ENCODE measurements at places on chromosomes 7 and 10. TPM values are rescaled to one million over a fixed set of nuclear protein-coding genes. Genes with fewer than 3 reads are reported as not detected.

GRCh38 chr7:129383542-129384132 is 50.6 kb upstream of the STRIP2 start:
- DNase-seq: no peak
- no peaks in the 10 kb centered on the region for H3K27me3 ChIP-seq
- no peak overlapping the region for H3K4me3 ChIP-seq

DNA sequence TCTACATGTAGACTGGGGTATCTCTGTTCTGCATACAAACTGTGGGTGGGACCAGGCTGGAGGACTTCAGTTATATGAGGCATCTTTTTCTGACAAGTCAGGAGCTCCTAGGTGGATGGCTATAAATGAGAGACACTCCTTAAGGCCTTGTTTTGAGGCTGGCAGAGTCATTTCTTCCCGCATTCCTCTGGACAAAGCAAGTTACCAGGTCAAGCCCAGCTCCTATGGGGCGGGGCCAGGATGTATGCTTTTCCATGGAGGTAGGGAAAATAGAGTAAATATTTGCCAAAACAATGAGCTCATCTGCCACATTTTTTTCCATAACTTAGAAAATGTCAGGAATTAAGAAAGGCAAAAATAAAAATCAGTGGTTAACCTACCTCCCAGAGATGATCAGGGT is 283.4 kb downstream of the GPR37 start:
- no peak for DNase-seq
- no peak overlapping the region for H3K27ac ChIP-seq
- H3K27me3 ChIP-seq: no peaks in the 10 kb centered on the region
- no peak overlapping the region for H3K4me3 ChIP-seq
- H3K36me3 ChIP-seq: no peaks in the 10 kb centered on the region
- H3K4me1 ChIP-seq: no peaks in the 10 kb centered on the region

DNA sequence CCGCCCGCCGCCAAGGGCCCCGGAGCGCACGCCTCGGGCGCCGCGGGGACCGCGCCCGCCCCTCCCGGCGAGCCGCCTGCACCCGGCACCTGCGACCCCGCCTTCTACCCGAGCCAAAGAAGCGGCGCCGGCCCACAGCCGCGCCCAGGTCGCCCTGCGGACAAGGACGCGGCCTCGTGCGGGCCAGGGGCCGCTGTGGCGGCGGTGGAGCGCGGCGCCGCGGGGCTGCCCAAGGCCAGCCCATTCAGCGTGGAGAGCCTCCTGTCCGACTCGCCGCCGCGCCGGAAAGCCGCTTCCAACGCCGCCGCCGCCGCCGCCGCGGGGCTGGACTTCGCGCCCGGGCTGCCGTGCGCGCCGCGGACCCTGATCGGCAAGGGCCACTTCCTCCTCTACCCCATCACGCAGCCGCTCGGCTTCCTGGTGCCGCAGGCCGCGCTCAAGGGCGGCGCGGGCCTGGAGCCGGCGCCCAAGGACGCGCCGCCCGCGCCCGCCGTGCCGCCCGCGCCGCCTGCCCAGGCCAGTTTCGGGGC is 3.5 kb downstream of the UNCX start:
- H3K36me3 ChIP-seq: no peaks in the 10 kb centered on the region
- DNase-seq: no peak
- H3K27ac ChIP-seq: no peak overlapping the region
- peaks cover 85% of the 10 kb centered on the region for H3K27me3 ChIP-seq

DNA sequence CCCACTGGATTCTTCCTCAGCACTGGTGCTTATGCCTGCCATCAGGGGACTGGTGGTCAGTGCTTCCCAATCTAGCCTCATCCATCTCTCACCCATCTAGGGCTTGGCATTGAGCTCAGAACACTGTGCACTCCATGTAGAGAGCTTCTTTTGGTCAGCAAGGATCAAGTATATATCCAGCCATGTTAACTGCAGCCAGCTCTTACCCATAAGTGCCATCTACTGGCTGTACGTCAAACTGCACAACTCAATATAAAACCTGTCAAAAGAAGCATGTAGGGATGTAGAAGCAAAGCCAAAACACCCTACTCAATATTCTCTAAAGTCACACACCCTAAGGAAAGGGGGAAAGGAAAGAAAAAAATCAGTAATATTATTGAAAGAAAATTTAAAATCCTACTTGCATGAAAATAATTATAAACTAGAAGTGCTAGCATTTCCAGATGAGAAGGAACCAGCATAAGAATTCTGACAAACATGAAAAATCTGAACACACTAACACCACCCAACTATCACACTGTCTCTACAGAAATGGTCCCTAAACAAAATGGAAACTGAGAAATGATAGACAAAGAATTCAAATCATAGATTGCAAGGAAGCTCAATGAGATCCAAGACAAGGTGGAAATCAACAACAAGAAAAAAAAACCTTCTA is 531.1 kb upstream of the STEAP1 start:
- DNase-seq: no peak
- H3K4me3 ChIP-seq: no peak overlapping the region

Gene GPR158
- not detected for total RNA-seq

Gene CALHM3
- total RNA-seq: not detected
